ENCODE measurements at places on chromosomes 3 and 15.

GRCh38 chr3:46947981-46948791 lies 28.4 kb downstream of the CCDC12 start:
- no peak for DNase-seq

DNA sequence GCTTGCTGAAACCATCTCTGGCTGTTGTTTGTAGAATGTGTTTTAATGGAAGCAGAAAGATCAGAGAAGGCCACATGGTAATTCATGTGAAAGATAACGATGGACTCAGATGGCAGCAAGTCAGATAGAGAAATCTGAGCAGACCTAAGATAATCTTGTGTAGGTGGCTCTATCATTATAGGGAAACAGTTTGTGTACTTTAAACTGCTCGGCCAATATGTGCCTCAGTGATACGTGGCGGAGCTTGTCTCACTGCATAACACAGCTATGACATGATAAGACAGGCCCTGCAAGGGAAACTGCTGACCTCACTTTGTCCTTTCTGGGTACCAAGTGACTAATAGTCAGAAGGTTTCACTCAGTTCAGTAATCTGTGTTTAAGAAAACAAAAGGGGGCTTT lies 51.0 kb downstream of the MME start:
- DNase-seq: no peak

GRCh38 chr3:105430455-105430854 lies 63.7 kb downstream of the ALCAM start:
- no peak for DNase-seq

GRCh38 chr3:119258915-119259314 lies 18.2 kb upstream of the B4GALT4 start:
- DNase-seq: no peak

- DNase-seq: no peak
Measured at GRCh38 chr3:52820736-52821135, 9.7 kb downstream of the ITIH4 start.

GRCh38 chr3:64445109-64445943 lies 220.1 kb upstream of the PRICKLE2 start:
- no peak for DNase-seq

- no peak for DNase-seq
Measured at GRCh38 chr15:55549305-55549704, 38.8 kb downstream of the PYGO1 start.

GRCh38 chr15:83380682-83381081 lies 66.5 kb upstream of the SH3GL3 start:
- no peak for DNase-seq

GRCh38 chr15:81229586-81229985 lies 32.9 kb downstream of the IL16 start:
- no peak for DNase-seq

DNA sequence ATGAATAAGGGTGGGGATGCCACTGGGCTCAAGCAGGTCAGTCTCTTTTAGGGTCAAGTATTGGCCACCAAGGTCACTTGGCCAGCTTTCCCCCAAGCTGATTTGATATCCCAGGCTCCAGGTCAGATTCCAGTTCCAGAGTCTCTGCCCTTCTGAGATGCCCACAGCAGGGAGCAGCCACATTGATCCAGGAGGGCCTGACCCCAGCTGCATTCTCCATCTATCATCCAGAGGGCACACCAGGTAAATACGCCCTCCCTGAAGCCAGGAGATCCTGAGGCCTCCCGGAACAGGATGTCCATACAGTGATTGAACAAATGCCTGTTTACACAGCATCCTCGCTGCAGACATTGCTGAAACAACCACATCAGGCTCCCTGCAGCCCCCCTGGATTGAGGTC lies 264.6 kb upstream of the TLE3 start:
- no peak for DNase-seq

- no peak for DNase-seq
Measured at GRCh38 chr15:93965304-93965908, 266.0 kb upstream of the MCTP2 start.

DNA sequence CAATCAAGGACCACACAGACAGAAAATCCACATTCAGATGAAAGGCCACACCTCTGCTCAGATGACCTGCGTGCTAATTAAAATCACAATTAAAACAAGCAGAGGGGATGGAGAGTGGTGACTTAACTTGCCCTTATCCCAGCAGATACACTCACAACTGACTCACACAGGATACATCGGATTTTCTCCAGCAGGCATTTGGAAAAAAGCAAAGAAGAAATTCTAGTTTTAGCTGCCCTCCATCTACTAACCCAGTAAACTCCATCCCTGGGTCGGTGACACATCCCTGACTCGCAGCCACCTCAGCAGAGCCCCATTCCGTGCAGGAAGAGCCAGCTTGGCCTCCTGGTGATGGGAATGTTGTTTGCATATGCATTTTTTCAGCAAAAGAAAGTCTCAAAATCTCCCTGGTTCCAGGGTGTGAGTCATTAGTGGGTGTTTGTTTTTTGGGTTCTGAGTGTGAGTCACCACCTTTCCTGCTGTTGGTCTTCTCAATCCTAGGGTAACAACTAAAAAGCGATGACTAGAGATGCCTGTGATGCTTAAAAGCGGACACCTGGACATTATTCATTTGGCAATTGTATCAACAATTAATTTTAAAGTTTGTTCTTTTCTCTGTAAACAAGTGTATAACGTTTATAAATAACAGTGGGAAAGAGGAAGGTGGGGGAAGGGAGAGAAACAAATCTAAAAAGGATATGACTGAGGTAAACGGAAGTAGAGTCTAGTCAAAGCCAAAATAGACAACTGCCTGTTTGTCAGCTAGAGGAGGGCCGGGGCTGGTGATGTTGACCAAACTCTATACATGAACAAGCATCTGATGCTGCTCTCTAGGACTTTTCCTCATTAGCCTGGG lies 49.8 kb upstream of the SLC4A7 start:
- no peak for DNase-seq

- DNase-seq: no peak
Measured at GRCh38 chr15:90336705-90337141, 15.4 kb upstream of the ZNF774 start.

DNA sequence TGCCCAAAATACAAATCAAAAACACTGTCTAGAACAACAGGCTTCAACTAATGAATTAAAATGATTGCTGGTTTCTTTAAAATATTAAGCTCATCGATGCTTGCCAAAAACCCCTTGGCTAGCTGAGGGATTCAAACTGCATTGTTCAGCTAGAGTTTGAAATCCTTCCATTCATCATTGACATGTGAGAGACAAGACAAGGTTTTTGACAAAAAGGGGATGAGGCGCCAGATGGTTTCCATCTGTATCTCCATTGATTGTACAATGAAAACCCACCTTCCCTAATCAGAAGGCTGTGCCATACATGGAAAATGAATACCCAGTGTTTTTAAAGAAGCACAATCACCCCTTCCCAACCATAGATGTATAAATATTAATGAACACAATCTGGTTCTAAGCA lies 67.8 kb downstream of the THRB start:
- DNase-seq: no peak

- DNase-seq: no peak
Measured at GRCh38 chr3:9947025-9947995, 4.9 kb downstream of the PRRT3 start.

GRCh38 chr3:62703451-62704167 lies 171.6 kb downstream of the CADPS start:
- no peak for DNase-seq

DNA sequence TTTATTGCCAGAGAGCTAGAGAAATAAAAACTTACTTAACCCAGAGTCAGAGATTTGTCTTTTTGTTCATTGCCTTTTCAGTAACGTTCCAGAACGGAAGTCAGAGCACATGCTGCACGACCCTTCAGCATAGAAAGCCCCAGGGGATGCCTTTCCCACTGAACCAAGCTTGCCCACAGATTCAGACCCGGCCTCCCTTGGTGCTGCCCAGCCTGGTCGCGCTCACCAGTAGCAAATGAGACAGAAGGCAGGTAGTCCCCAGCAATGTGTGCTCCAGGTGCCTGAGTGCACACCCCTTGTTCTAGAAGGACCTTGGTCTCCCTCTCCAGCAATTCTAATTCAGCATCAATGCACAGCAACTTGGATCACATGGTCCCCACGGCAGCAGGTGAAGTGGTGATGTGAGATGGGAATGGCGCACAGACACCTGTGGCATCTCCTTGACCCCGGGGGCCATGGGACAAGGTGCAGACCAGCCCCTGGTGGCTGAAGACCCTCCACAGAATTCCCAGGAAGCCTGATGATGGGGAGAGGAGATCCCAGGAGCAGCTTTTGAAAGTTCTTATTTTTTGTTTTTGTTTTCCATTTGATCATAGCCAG lies 91.8 kb upstream of the IQSEC1 start:
- no peak for DNase-seq

DNA sequence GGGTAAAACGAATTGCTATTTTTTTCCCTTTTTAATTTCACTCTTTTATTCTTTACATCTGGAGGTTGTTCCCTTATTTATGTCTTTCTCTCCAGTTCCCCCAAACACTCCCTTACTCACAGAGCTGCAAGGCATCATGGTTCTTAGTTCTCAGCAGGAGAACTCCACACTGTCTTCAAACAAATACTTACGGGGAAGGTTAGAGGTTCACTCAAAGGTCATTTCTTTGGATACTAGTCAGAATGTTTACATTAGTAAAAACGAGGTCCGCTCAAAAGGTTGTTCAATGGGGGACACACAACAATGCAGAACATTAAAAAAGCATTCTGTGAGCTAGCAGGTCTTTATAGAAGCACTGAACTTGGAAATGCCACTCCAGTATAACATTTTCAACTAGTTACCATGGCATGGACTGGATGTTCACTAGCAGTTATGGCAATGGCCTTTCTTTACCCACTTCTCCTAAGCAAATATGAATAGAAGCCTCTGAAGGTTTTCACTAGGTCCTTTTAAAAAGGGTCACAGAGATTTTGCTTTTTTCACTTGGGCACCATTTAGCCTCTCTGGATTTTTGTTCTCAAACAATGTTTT lies 201.7 kb downstream of the MEIS2 start:
- DNase-seq: no peak

- no peak for DNase-seq
Measured at GRCh38 chr3:168051531-168052471, 43.9 kb downstream of the GOLIM4 start.

DNA sequence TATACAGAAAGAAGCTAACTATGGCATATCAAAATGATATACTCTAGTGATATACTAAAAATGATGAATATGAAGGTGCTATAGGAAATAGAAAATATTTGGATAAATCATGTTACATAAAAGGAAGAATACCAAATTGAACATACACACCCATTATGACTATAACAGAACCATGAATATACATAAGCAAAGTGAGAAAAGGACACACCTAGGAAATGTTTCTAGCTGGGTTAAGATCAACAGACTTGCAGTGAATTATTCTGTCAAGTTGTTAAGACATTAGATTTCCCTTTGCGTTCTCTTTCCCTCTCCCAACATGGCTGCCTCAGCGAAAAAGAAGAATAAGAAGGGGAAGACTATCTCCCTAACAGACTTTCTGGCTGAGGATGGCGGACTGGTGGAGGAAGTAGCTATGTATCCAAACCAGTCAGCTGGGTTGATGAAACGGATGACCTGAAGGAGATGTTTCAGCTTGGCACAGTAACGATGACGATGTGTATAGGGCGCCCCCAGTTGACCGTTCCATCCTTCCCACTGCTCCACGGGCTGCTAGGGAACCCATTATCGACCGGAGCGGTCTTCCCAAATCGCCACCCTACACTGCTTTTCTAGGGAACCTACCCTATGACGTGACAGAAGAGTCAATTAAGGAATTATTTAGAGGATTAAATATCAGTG lies 20.2 kb upstream of the PARP14 start:
- DNase-seq: no peak

- no peak for DNase-seq
Measured at GRCh38 chr3:49924683-49925082, 4.9 kb downstream of the MON1A start.

- no peak for DNase-seq
Measured at GRCh38 chr3:100005665-100006393, 108.5 kb downstream of the FILIP1L start.

Measured in effector CD8-positive, alpha-beta T cell (primary cell).